SK-N-MC (cell line): ENCODE measurements at places on chromosomes 12 and 14.

GRCh38 chr14:70721542-70721941, 79.8 kb downstream of the TTC9 start:
- DNase-seq, result no peak

DNA sequence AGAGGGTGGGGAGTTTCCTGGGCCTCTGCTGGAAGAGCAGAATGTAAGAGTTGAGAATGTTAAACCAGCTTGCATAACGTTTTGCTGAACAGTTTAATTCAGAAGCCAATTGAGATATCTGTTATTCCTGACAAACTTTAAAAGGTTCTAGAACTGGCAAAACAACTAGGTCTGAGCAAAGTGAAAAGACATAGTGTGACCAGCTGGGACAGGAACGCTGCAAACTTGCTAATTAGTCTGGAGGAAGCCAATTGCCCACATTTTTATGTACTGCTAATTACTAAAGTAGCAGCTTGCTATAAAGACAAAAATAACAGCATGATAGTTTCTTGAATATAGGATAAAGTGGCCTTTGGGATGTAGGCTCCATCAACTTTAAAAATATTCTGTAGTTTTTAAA, 704.9 kb downstream of the NRXN3 start:
- no peak for DNase-seq

DNA sequence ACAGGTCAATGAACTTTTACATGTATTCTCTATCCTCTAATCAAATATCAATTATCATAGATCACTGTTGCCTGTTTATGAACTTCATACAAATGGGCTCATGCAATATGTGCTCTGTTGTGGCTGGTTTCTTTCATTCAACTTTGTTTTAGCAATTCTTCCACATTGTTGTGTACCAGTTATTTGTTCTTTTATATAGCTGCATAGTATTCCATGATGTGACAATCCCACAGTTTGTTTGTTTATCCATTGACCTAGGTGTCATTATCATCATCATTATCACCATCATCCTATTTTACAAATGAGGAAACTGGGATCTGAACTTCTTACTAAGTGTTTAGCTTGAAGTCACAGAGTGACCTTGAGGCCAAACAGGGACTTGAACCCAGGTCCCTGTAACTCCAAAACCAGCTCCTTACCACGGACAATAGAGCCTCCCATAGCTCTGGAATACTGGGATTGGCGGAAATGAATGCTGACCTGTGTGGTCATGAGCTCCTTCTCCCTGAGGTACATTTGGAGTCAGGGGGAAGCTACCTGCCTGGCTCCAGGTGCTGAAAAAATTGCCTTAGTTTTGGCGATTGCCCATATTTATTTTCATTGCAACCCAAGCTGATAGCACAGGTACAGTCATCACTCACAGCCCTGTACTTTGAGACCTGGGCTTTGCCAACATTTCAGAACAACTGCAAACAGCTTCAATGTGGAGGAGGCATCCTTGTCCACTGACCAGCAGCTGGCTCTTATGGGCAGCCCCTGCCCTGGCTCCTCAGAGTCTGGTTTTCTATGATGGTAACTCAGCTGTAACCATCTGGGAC, 9.2 kb downstream of the ZFP36L1 start:
- no peak for DNase-seq

DNA sequence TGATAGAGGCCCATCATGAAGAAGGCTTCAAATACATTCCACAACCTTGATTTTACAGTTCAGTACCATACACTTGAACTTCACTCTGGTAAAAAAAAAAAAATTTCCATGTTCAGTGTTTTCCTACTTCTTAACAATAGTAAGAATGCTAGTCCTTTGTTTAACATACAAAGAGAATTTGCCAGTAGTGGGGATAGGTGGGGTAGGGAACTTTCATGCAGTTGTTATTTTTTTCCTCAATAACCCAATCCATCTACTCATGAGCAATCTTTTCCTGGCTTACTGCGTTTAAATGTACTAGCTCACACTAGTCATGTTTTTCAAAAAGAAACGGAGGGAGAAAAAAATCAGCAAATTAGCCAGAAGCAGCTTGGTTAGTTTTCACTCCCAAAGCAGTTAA, 206.1 kb downstream of the PRKD1 start:
- DNase-seq, result no peak

- no peak for DNase-seq
Observed at GRCh38 chr12:39145175-39145999, 240.0 kb upstream of the CPNE8 start.

DNA sequence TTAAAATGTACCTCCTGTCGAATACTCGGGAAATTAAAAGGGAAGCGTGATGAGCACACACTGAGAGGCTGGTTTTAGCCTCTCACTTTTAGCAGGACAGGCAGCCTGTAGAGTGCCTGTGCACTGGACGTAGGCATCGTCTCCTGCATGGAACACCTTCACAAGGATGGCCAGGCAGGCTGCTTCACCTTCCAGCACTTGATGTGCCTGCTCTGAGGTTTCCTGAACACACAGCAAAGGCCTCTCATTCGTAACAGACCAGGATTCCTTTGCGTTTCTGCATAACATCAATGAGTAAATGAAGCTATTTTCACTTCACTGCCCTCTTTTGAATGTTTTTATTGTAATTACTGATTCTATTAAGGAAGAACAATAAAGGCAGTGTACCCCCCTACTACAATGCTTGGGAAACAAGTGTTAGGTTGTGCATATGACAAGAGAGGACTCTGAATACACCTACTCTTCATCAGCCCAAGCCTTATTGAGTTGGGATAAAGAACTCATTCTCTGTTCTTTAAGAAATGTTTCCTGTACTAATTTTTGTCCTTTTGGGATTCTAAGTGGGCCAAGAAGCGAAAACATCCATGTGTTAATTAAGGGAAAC, 1077.6 kb upstream of the FOXG1 start:
- DNase-seq, result no peak
